ENCODE measurements at places on chromosomes 5 and 9.

DNA sequence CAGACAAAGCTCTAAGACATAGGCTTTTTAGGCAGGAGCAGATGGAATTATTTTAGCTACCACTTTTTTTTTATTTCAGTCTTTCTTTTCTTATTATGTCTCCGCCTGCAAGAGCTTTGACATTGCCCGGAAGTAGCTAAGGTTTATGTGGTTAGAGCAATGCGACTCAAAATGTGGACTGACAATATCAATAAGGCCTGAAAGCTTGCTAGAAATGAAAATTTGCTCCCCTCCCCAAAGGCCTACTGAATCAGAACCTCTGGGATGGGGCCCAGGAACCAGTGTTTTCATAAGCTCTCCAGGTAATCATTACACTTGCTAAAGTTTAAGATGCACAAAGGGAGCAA is 81.3 kb downstream of the SUSD1 start:
- DNase-seq: no peak

DNA sequence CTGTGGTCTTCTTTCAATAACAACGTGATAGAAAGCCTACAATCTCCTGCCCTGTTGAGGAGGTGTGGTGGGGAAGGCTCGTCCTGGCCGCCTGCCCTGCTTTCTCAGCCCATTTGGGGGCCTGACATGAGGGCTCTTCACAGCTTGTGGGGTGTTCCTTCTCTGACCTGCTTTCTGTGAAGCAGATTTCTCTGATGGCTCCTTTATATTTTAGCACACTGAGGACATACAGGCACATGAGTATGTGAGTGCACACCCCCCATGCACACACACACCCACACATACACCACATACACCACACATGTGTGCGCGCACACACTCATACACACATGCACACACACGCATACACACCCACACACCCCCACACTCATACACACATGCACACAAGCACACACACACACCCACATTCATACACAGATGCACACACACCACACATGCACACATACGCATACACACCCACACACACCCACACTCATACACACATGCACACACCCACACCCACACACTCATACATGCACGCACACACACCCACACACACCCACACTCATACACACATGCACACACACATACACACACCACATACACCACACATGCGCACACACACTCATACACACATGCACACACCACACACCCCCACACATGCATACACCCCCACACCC is 117.5 kb downstream of the COL5A1 start:
- no peak for DNase-seq

DNA sequence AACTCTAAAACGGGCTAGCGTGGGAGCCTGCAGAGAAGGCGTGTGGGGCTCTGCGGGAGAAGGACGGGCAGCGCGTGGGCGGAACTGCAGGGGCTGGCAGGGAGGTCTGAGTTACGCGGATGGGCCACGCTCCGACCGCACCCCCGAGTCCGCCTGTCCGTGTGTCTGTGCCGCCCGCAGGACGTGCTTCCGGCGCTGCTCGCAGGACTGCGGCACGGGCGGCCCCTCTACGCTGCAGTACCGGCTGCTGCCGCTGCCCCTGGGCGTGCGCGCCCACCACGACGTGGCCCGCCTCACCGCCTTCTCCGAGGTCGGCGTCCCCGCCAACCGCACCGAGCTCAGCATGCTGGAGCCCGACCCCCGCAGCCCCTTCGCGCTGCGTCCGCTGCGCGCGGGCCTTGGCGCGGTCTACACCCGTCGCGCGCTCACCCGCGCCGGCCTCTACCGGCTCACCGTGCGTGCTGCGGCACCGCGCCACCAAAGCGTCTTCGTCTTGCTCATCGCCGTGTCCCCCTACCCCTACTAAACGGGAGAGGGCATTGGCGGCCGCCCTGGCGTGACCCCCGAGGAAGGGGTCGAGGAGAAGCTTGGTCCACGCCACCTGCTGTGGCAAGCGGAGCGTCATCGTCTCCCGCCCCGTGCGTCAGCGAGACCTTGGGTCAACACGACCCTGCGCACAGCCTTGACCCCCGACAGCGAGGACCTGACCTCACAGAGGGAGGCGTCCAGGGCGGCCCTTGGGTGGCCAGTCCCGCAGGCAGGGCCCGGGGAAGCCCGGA is 11.4 kb upstream of the ASS1 start:
- no peak for DNase-seq

DNA sequence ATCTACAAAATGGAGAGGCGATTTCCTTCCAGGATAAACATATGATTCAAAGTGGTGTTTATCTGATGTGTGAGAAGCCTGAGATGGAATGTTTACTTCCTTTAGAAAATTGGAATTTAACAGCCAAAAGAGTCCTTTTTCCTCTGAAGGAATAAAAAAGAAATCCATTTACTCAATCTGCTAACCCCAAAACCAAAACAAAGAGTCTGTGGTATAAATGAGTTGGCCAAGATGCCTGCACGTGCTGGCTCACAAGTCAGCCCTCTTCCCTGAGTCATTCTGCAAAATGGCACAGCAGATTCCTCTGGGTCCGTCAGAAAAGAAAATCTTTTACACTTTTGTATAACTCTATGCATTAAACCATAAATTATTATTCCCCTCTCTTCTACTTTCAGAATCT is 60.8 kb downstream of the EBF1 start:
- DNase-seq: no peak

GRCh38 chr5:1832511-1833250 is 31.5 kb downstream of the NDUFS6 start:
- DNase-seq: no peak

- DNase-seq: no peak
Measured at GRCh38 chr9:95004411-95005277, 278.1 kb downstream of the AOPEP start.

GRCh38 chr5:21823588-21823987 is 1029.6 kb downstream of the CDH12 start:
- no peak for DNase-seq

DNA sequence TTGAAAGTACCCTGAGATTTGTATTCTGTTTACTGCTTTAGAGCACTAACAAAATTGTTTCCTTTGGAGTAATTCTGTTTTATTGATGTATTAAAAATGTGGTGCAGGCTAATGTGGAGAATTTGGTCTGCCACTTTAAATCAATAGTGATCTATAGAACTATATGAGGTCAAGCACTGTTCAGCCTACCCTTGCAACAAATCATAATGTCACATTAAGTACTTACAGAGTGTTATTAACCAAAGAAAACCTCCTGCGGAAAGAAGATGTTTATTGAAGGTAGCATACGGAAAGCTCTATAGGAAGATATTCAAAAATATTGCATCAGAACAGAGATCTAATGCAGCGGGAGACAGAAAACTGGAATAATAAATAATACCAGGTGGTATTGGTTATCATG is 865.0 kb upstream of the TYRP1 start:
- no peak for DNase-seq

DNA sequence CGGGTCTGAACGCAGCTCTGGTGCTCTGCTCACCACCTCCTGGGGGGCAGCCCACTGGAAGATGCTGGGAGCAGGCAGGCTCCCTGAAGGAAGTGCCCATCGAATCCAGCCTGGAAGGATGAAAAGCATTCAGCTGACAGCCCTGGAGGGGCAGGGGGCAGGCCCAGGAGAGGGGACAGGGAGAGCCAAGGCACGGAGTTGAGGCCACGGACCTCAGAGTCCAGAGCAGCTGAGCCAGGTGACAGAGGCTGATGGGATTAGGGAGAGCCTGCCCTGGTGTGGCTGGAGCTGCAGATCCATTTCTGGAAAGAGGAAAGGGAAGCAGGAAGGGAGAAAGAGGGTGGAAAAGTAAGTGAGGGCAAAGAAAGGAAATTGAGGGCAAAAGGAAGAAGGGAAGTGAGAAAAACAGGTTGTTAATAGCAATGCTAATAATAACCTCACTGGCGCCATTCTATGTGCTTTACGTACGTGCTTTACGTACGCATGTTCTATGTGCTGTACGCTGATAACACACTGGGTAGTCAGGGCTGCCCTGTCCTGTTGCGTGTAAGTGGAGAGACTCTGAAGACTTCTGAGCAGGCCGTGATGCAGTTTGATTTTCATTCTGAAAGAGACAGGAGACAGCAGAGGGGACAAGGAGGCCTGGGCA is 52.6 kb downstream of the LMX1B start:
- no peak for DNase-seq
